Prostate gland (tissue), 2 donors: ENCODE measurements at places on chromosomes 6 and 20. TPM values are rescaled to one million over a fixed set of nuclear protein-coding genes. Genes with fewer than 3 reads are reported as not detected.

DNA sequence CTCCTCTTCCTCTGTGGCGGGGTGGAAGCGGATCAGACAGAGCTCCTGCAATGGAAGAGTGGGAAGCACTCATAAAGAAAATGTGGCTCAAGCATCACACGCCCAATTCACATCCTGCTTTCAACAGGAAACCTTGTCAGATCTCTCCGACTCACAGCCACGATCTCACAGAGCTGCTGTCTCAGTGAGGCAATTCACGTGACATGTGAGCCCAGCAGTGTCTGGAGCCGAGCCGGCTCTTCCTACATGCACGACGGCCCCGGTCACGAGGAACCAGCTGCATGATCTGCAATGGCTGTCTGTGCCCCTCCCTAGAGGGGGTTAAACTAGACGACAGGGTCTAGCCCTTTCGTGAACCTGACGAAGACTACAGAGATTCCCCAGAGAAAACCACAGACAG, 29.5 kb upstream of the TCFL5 start:
- H3K27me3 ChIP-seq = no peaks in the 10 kb centered on the region
- DNase-seq = no peak
- H3K4me1 ChIP-seq = peaks cover 13% of the 10 kb centered on the region
- no peak overlapping the region for H3K4me3 ChIP-seq
- no peak overlapping the region for H3K27ac ChIP-seq
- H3K36me3 ChIP-seq = peaks cover 7% of the 10 kb centered on the region

Gene TULP4
- total RNA-seq = 111 TPM

Gene EYS
- 0.18 TPM for total RNA-seq

DNA sequence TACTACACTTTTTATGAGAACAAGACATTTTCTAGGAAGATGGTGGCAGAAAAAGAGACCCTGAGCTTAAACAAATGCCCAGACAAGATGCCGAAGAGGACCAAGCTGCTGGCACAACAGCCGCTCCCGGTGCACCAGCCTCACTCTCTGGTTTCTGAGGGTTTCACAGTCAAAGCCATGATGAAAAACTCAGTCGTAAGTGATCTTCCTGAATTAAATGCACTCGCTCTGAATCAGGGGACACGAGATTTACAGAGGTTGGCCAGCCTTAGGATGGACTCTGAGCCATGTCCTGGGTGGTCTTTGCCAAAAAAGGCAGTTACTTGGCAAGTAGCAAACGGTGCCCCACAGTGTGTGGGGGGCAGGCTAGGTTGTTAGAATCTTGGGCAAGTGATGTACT, 423 bp downstream of the PACRG start:
- H3K4me3 ChIP-seq = peak overlapping the region; percentile 88
- peak overlapping the region; percentile 16 for H3K27ac ChIP-seq
- no peaks in the 10 kb centered on the region for H3K4me1 ChIP-seq

GRCh38 chr6:130307752-130308361, 58.0 kb upstream of the TMEM200A start:
- no peak for DNase-seq
- no peak overlapping the region for H3K27ac ChIP-seq
- H3K27me3 ChIP-seq = no peaks in the 10 kb centered on the region
- no peak overlapping the region for H3K4me3 ChIP-seq

- no peaks in the 10 kb centered on the region for H3K36me3 ChIP-seq
- no peak for DNase-seq
- H3K27ac ChIP-seq = no peak overlapping the region
- no peaks in the 10 kb centered on the region for H3K4me1 ChIP-seq
- no peaks in the 10 kb centered on the region for H3K27me3 ChIP-seq
- H3K4me3 ChIP-seq = no peak overlapping the region
These were observed 24.1 kb upstream of the PAX1 start for GRCh38 chr20:21681234-21681921.

DNA sequence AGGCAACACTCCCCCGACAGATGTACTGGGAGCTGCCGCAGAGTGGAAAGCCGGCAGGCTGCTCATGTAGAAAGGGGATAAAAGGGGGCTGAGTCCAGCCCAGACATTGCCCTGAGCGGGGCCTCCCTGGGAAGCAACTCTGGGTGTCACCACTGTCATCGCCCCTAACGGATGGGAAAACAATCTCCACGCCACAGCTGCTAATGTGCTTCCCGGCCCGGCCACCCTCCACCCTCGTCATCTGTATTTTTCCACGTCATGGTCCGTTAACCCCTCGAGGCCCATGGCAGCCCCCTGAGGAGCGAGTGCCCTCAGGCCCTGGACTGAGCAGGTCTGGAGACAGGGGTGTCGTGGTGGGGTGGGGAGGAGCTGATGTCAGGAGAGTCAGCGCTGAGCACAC, 227.4 kb downstream of the DLL1 start:
- H3K27me3 ChIP-seq = no peaks in the 10 kb centered on the region
- no peak overlapping the region for H3K27ac ChIP-seq
- no peaks in the 10 kb centered on the region for H3K4me1 ChIP-seq
- H3K36me3 ChIP-seq = no peaks in the 10 kb centered on the region
- H3K4me3 ChIP-seq = no peak overlapping the region
- DNase-seq = no peak

GRCh38 chr6:26017632-26017966, 55.0 kb downstream of the TRIM38 start:
- peak overlapping the region; percentile 22 for H3K4me3 ChIP-seq
- DNase-seq = no peak
- no peaks in the 10 kb centered on the region for H3K27me3 ChIP-seq
- no peaks in the 10 kb centered on the region for H3K36me3 ChIP-seq

GRCh38 chr20:43513372-43513930, 6.0 kb downstream of the L3MBTL1 start:
- H3K27me3 ChIP-seq = no peaks in the 10 kb centered on the region
- no peak for DNase-seq
- peak overlapping the region; percentile 48 for H3K4me3 ChIP-seq
- H3K4me1 ChIP-seq = no peaks in the 10 kb centered on the region
- H3K27ac ChIP-seq = peak overlapping the region; percentile 7
- no peaks in the 10 kb centered on the region for H3K36me3 ChIP-seq

Gene TNNC2
- total RNA-seq = 2.1 TPM

DNA sequence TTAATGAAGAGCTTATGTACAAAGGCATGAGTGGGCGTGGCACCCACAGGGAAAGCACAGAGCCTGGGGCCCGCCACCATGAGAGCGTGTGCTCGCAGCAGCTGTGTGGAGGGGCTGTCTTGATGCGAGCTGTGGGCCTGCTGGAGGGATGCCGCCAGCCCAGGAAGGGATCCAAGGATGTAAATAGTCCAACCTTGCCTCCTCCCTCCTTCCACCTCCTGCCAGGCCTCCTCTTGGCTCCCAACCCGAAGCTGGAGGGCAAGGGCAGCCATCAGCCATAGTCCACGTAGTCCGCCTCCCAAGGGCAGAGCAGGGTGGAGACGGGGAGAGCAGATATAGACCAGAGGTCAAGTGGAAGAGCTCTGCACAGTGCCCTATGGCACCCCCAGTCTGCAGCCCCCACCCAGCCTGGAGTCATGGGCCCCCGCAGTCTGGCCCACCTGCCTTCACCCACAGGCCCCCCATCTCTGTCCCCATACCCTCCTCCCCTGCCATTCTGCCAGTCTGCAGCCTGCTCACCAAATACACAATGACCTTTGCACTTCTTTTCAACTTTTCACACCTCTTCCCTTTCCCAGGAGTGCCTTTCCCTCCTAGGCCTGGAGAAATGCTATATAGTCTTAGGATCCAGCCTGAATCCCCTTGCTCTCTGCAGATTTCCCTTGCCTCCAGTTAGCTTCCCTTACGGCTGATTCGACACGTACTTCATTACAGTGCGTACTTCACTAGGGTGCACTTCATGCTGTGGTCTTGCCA, 77.1 kb downstream of the SHLD1 start:
- H3K27ac ChIP-seq = no peak overlapping the region
- no peaks in the 10 kb centered on the region for H3K36me3 ChIP-seq
- no peak overlapping the region for H3K4me3 ChIP-seq

Gene SLC17A1
- not detected for total RNA-seq

- no peaks in the 10 kb centered on the region for H3K4me1 ChIP-seq
- H3K4me3 ChIP-seq = no peak overlapping the region
- H3K36me3 ChIP-seq = no peaks in the 10 kb centered on the region
These were observed 71.2 kb upstream of the TMEM244 start for GRCh38 chr6:129932321-129932720.

- H3K36me3 ChIP-seq = no peaks in the 10 kb centered on the region
- H3K27ac ChIP-seq = peak overlapping the region; percentile 51
- peak; percentile 49 for DNase-seq
- H3K4me1 ChIP-seq = peaks cover 11% of the 10 kb centered on the region
- H3K27me3 ChIP-seq = no peaks in the 10 kb centered on the region
These were observed 51.3 kb upstream of the TGM3 start for GRCh38 chr20:2244523-2244922.

Gene RSPH4A
- total RNA-seq = 0.23 TPM

Gene ATP9A
- 118 TPM for total RNA-seq

DNA sequence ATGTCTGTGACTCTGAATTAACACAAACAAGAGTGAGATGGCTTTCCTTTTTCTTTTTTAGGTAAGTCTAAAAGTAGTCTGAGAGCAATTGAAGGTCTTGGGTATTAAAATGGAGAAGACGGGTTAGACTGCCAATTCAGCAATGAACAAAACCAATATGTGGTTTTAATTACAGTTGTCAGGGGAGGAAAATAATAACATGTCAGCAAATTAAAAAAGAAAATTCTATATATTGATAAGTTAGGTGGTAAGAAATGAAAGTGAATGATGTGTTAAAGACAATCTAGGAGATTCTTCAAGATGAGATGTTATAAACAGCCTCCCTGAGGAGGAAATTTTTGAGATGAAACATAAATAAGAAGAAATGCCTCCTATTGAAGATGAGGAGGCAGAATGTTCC, 150.6 kb upstream of the HSF2 start:
- H3K27ac ChIP-seq = no peak overlapping the region
- no peaks in the 10 kb centered on the region for H3K36me3 ChIP-seq
- H3K4me3 ChIP-seq = no peak overlapping the region
- DNase-seq = no peak
- H3K27me3 ChIP-seq = no peaks in the 10 kb centered on the region

Gene CDC40
- total RNA-seq = 15.8 TPM

DNA sequence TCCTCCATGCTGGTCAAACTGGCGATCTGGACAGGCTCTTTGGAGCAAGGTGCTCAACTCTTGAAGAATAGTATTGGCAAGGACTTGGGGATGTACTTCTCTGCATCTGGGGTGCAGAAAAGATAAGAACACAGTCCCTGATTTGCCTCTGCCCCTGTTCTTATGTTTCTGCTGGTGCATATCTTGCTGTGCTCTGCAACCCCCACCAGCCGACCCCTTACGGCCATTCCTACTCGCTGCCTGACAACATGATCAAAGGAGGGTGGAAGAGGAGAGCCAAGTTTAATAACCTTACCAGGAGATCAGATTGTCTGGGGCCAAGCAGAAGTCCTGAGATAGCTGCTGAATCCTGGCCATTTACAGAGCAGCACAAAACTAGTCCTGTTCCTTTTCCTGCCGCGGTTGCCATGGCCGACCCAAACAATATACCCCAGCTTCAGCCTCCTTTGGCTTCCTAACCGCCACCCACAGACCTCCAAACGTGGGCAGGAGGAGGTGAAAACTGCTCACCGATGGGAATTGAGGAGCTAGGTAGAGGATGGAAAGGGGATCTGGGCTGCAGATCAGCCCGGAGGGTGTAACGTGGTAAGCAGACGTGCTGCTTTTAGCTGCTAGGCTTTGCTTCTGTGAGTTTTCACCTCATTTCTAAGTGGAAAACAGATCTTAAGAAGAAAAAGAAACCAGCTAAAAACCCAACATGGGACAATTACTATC, 60.9 kb downstream of the ATXN1 start:
- no peak overlapping the region for H3K27ac ChIP-seq
- H3K36me3 ChIP-seq = no peaks in the 10 kb centered on the region
- DNase-seq = no peak

Gene PAK5
- 1.9 TPM for total RNA-seq

Gene TAGAP
- total RNA-seq = 2.6 TPM

GRCh38 chr6:92820601-92821000, 598.8 kb downstream of the EPHA7 start:
- no peaks in the 10 kb centered on the region for H3K27me3 ChIP-seq
- H3K4me3 ChIP-seq = no peak overlapping the region
- H3K4me1 ChIP-seq = no peaks in the 10 kb centered on the region
- no peaks in the 10 kb centered on the region for H3K36me3 ChIP-seq
- no peak for DNase-seq
- no peak overlapping the region for H3K27ac ChIP-seq
